ENCODE measurements at places on chromosomes 6 and 20. TPM values are rescaled to one million over a fixed set of nuclear protein-coding genes. Genes with fewer than 3 reads are reported as not detected.

The POU5F1 gene
- 1.9 TPM for total RNA-seq

The SLC52A3 gene
- total RNA-seq: 10.2 TPM

The SLC35F1 gene
- 0.07 TPM for total RNA-seq

The CPNE5 gene
- total RNA-seq: not detected

Measured in HCT116 (cell line).